NCI-H1417 (cell line): ENCODE measurements at places on chromosomes 1 and 21.

DNA sequence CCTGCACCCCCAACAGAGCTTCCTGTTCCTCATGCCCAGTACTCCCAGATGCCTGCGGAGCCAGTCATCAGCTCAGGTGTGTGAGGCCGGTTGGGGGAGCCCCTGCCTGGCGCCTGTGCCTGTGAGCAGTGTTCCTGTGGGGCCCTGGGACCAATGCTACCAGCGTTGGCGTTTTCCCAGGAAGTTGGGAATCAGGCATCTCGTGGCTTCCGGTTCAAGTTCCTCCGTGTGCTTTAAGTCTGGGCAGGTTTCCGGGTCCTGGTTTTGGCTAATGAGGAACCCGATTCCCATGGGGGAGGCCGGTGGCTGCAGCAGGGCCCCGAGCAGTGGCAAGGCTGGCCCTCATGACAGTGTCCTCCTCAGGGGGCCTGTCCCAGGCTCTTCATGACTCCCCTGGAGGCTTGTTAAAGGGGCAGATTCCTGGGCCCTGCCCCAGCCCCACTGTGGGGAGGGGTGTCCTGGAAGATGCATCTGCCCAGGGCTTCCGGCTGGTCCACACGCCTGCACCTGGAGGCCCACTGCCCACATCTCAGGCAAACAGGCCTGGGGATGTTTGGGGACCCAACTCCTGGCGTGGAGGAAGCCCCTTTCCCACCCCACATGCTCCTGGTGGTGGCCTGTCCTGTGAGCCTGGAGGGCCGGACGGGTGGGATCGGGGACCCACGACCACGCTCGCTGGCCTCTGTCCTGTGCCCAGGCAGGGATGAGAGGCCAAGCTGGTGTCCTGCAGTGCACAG, 26.2 kb downstream of the TP73 start:
- DNase-seq, result no peak

GRCh38 chr21:25581582-25581981, 25.7 kb downstream of the MRPL39 start:
- DNase-seq, result no peak

GRCh38 chr1:206555473-206555935, 48.2 kb downstream of the RASSF5 start:
- no peak for DNase-seq

- no peak for DNase-seq
Observed at GRCh38 chr1:62435231-62436038, 1.4 kb upstream of the USP1 start.

DNA sequence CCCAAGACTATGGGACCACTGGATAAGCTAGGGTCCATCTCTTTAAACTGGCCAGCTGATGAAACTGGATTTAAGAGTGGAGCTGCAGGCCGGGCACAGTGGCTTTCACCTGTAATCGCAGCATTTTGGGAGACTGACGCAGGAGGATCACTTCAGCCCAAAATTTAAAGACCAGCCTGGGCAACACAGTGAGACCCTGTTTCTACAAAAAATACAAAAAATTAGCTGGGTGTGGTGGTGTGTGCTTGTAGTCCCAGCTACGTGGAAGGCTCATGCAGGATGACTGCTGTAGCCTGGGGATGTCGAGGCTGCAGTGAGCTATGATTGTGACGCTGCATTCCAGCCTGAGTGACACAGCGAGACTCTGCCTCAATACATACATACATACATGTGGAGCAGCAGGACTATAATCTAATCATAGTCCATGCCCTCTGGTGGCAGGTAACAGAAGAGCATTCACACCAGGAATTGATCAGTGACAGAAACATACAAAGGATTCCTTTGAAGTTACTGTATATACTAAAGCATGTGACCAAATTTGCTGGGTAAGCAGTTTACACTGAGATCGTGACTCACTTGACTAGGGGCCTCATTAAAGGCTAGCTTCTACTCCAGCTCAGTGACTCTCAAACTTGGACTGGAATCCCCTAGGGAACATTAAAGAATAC, 101.5 kb upstream of the SLFNL1 start:
- peak; percentile 18 for DNase-seq
